Astrocyte (in vitro differentiated cells and primary cell): ENCODE measurements at places on chromosomes 3 and 15. TPM values are rescaled to one million over a fixed set of nuclear protein-coding genes. Genes with fewer than 3 reads are reported as not detected.

Gene ANKRD63
- total RNA-seq, result not detected in 2 replicates

Gene CPEB1
- total RNA-seq, result 15.4 and 18.5 TPM in 2 replicates

Gene EEF1AKMT4
- 7.2 TPM in 2 replicates for total RNA-seq

Gene GPR176
- total RNA-seq, result 33.5 and 35.4 TPM in 2 replicates

Gene FOXL2
- total RNA-seq, result 3.7 and 4.5 TPM in 2 replicates

Gene ZNF860
- 2.7 and 3.7 TPM in 2 replicates for total RNA-seq

DNA sequence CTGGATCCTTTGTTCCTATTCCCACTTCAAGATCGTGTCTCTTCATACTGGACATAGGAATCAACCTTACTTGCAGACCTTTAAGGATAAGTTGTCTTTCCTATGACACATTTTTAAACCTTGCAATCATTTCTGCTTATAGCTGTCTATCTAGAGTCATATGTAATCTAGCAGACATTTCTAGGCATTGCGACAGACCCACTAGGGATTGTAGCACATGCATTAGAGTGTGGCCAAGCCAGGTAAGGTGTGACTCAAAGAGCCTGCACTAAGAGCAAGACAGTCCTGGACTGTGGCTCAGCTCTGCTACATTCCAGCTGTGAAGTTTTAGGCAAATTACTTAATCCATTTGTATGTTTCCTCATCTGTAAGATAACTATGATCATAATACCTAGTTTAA is 38.8 kb upstream of the BFSP2 start:
- DNase-seq, result no peak

DNA sequence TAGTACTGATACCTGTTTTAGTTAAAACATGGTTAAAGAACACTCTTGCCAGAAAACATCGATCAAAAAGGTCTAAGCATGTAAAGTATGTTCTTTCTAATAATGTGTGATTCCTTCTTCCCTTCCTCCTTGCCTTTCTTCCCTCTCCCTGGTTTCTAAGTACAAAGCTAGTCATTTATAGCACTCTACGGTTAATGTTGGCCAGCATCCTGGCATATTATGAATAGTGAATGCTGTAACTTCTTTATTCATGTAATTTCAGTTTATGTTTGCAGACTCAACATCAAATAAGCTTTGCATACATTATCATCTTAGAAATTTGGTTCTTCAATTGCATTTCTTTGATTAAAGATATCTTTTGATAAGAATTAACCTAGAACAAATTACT is 27.1 kb downstream of the P2RY12 start:
- DNase-seq, result peak; percentile 12

GRCh38 chr15:67715170-67715569 is 110.1 kb upstream of the SKOR1 start:
- DNase-seq, result no peak

DNA sequence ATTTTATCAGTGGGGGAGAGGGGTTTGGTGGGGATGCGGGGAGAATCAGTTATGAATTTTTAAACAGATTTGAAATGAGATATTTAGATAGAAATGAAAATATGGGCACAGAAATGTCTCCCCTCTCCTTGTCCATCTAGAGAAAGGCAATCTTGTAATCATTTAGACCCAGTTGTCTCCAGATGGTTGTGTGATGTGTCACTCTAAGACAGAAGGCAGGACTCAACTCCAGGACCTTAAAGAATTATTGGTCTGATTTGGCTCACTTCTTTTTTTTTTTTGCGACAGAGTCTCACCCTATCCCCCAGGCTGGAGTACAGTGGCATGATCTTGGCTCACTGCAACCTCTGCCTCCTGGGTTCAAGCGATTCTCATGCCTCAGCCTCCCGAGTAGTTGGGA is 77.2 kb downstream of the EOMES start:
- no peak for DNase-seq

- no peak for DNase-seq
These were observed 27.4 kb downstream of the MAP6D1 start for GRCh38 chr3:183797996-183798395.

DNA sequence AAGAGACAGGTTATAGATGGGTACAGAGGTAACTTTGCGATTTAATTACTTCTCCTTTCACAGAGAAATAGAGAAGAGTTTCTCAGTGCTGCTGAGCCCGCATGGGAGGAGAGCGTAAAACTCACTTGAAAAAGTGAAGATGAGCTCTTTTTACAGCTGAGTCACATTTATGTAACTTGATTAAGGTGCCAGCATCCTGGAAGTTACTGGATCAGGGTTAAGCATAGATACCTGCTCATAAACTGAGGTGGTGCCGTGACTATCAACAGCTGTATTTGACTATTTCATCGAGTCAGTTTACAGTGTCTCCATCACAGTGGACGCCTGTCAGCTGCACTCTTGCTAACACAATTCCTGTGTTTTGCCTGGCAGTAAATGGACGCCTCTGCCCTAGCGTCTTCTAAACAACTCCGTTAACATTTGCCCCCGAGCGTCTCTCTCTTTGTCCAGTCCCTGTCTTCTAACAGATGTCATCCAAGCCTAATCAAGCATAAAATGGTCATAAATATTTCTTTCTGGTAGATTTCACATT is 414.6 kb downstream of the FOXP1 start:
- peak; percentile 18 for DNase-seq

- peak; percentile 55 for DNase-seq
These were observed 190.3 kb downstream of the OPA1 start for GRCh38 chr3:193783166-193783896.

DNA sequence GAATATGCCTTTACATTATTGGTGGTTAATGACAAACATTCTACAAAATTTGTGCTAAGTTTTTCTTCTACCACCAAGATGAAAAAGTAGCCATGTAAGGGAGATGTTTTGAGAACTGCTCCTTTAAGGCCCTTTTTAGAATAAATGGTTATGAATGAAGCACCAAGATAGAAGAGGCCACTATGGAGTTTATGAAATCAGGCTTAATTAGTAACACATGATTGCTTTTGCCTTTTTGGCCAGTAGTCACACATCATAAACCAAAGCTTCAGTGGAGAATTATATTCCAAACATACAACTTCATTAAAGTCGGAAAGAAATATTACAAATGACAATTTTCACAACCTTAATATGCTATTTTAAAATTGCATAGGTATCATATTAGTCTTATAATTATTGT is 331.7 kb downstream of the RBMS3 start:
- DNase-seq, result no peak

GRCh38 chr15:47610736-47611135 is 106.6 kb upstream of the SEMA6D start:
- no peak for DNase-seq

DNA sequence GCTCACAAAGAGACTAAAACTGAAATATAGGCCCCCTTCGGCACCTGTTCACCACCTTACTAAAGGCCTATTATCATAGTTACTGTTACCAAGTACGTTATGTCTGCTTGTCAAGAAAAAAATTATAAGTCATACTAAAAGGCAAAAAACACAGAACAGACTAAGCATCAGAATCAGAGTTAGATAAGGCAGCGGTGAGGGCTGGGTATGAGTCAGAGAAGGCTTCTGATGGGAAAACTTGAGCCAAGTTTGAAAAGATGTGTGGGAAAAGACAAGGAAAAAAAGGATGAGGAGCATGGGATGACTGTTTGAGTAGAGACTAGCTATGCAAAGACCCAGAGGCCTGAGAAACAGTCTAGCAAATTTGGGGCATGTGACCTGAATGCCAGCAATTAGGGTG is 387.2 kb upstream of the SGO1 start:
- peak; percentile 92 for DNase-seq

- peak; percentile 89 for DNase-seq
These were observed 188.4 kb upstream of the HES1 start for GRCh38 chr3:193947596-193947995.

GRCh38 chr3:13391308-13391707 is 28.8 kb downstream of the NUP210 start:
- no peak for DNase-seq

GRCh38 chr15:98039596-98039995 is 79.1 kb downstream of the ARRDC4 start:
- DNase-seq, result no peak

DNA sequence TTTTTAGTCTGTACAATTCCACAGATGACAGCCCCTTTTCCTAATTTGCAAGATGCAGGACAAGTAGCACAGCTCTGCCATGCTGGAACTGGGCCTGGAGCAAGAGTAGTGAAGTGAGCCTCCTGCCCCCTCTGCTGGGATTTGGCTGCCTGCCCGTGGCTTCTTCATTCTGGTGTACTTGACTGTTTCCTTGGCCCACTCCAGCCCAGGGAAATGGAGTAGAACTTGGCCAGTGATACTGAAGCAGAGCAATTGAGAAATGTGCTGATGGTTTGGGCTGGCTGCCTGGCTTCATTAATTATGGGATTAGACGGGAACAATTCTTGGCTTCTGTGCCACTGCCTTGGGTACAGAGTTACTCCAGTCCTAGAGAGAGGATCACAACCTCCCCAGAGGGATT is 2.8 kb downstream of the GPD1L start:
- DNase-seq, result peak; percentile 77

DNA sequence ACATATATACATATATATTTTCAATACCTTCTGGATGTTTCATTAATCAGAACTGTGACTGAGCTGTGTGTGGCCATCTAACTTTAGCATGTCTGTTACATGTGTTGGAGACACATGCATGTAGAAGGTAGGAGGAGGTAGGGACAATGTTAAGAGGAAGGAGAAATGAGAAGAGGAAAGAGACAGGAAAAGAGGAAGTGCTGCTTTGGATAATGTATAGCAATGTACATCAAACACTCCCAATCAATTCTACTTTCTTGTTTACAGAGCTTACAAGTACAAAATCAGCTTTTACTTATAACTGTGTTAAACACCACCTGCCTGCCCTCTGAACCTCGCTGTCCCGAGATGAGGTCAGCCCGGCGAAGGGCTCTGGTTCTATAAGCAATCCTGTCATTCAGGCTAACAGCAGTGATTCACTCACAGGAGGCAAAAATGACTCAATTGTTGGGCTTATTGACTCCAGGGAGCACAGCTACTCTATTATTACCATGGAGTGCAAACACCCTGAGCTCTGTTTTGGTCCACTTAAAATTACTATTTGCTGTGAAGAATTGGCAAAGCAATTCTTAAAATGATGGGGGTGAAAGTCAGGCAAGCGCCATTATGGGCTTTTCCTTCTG is 188.9 kb downstream of the MEIS2 start:
- DNase-seq, result peak; percentile 74

GRCh38 chr3:38167591-38167990 is 2.3 kb downstream of the OXSR1 start:
- DNase-seq, result no peak

DNA sequence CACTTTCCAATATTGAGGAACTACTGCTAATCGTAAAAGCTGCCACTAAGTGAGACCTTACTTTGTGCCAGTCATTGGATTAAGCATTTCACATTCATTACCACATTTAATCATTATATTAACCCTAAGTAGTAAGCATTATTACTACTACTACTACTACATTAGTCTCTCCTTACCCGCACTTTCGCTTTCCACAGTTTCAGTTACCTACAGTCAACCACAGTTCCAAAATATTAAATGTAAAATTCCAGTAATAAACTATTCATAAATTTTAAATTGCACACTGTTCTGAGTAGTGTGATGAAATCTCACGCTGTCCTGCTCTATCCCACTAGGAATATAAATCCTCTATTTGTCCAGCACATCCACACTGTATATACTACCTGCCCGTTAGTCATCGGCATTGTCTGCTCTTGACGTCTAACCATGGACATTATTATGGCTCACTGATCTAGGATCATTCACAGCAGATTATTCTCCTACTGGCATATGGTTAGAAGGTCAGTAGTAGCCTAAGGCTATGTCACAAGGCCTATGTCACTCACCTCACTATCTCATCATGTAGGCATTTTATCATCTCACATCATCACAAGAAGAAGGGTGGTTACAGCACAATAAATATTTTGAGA is 121.1 kb downstream of the GSK3B start:
- DNase-seq, result no peak

- DNase-seq, result peak; percentile 95
These were observed 226.1 kb downstream of the ADAMTS17 start for GRCh38 chr15:100115711-100116090.

DNA sequence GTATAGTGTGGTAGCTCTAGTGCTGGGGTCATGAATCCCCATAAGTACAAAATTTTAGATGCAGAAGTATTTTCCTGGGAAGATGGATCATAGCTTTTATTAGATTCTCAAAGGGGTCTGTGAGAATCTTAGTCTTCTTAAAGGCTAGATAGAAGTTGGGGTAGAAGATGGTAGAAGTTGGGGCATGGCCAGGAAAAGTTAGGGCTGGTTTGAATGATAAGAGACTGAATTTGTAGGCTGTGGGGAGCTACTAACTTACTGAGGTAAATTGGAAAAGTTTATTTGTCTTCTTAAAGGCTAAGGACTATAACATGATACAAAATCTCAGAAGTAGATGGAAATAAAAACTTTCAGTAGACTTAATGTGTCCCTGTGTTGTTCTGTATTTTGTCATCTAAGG is 1.6 kb upstream of the UBE2Q2 start:
- DNase-seq, result no peak

GRCh38 chr15:66356359-66357236 is at the start of gene TIPIN:
Gene TIPIN, minus strand, starts transcription at chr15:66356685. Its CDS starts 3,738 bp downstream, at chr15:66352947.
- DNase-seq, result peak; percentile 87

DNA sequence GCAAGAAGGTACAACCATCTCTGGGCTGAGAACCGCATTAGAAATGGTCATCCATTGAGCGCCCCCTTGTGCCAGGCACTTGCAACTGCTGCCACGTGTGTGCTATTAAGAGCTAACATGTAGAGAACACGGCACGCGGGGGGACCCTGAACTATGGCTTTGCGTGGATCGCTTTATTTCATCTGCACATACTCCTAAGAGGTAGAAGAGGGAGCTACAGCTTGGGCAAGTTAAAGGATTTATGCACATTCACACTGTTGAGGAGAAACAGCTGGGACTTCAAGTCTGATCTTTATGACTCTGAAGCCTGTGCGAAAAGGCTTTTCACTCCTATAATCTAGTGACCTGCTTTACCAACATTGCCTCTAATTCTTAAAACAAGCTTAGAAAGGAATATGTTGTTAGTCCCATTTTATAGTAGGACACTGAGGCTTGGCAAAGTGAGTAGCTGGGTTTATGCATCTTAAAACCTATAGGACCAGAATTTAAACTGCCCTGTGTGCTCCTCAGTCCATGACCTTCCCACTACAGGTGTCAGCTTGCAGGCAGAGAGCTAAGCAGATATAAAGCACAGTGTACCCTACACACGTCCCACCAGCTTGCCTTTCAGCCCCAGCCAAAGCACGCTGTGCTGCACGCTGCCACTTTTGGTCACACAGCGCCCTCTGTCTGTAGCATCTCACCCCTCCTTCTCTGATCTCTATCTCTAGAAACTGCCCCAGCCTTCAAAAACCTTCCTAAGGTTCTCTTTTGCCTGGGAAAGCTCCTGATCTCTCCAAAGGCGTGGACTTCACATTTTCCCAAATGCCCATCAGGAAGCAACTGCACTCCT is 57.8 kb downstream of the STARD5 start:
- peak; percentile 42 for DNase-seq

GRCh38 chr15:33328106-33328505 is 17.3 kb downstream of the RYR3 start:
- DNase-seq, result no peak

- DNase-seq, result no peak
These were observed 29.9 kb downstream of the ATP13A5 start for GRCh38 chr3:193348686-193349085.

GRCh38 chr3:188853856-188854771 is 317.7 kb upstream of the TPRG1 start:
- DNase-seq, result peak; percentile 26

GRCh38 chr3:189239616-189240015 is 67.8 kb downstream of the TPRG1 start:
- no peak for DNase-seq
